CMK (cell line): ENCODE measurements at places on chromosomes 11 and 22.
A peak's percentile ranks its signal among the peaks of the same experiment; 100 is the strongest.

DNA sequence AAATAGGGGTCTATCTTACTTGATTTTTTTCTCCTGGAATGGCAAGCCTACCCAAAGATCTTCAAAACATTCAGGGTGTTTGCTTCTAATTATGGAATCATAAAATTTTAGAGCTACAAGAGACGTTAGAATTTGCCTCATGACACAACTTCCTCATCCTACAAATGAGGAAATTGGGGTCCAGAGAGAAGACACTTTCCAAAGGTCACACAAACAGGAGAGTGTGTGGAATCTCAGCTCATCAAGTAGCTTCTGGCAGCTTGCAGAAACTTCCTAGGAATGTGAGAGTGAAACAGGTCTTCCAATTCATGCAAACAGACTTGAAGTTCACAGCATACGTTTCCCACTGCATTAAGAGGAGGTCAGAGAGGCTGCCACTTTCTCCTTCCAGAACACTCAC lies 976.0 kb downstream of the OPCML start:
- no peak for DNase-seq

- DNase-seq: no peak
Measured at GRCh38 chr11:90699791-90700400, 477.0 kb upstream of the CHORDC1 start.

DNA sequence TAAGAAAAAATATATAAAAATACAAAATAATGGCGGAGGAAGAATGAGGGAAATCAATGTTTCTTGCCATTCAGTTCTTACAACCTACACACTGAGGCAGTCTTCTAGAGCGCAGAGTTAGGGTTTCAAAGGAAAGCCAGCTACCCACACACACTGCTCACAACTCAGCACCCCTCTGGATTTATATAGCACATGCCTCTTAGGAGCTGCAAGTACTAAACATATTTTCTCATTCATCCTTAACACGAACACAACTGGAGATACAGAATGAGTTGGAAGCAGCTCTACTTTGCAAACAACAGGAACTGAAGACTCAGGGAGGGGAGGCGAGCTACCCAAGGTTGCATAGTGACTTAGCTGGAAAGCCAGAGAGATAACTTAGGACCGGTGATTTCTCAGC lies 293.8 kb downstream of the CTTN start:
- DNase-seq: no peak

DNA sequence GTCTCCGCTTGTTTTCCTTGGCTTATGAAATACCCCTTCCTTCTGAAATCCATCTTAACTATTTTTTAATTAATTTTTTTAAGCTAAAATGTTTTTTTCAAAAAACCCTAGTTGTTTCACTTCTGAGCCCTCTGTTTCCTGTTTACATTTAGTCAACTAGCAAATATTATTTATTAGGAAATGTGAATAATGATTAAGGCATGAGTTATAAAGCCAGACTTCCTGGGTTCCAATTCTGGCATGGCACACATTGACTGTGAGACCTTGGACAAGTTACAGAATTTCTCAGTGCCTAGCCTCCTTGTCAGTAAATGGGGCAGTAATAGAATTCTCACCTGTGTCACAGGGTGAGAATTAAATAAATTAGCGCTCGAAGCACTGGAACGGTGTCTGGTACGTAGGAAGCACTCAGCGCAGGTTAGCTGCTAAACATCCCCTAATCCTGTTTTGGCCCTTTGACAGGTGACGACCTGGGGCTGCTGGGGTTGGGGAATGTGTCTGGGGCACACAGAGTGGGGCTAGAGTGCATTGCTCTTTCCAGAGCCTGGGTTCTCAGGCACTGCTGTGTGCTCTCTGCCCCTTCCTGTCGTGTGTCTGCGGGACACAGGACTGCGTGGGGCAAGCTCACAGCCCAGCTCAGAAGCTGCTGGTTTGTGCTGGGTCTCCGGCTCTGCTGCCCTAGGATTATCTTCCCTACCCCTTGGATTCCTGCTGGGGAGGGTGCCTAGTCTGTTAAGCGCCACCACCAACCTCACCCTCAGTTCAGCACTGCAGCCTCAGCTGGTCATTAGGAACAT lies 13.1 kb downstream of the PANX1 start:
- no peak for DNase-seq

DNA sequence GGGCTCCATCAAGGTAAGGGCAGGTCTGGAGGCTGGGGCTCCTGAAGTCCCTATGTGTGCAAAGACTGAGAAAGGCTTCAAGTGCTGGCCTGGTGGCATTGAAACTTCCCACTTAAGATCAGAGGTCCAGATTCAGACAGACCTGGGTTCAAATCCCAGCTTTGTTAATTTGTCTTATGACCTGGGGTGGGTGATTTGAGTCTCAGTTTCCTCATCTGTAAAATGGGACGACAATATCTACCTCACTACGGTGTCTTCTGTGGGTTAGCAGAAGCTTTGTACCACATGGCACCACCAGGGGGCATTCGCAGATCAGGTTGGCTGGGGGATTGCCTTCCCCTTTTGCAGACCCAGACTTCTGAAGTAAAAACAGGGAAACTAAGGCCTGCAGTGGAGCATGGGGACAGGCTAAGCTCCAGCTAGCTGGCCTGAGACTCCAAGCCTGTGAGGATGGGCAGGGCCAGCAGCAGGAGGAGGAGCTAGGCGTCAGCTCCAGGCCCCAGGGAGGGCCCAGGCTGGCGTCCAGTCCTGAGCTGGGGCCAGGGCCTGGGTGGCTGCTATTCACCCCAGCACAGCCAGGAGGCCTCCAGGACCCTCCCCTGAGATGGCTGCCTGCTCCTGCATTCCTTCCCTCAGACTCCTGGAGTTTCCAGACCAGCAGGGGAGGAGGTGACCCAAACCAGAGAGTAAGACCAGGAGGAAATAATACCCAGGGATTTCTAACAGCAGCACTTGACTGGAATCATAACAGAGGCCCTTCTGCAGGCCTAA lies 1.5 kb downstream of the CASTOR1 start:
- DNase-seq: peak; percentile 88

- no peak for DNase-seq
Measured at GRCh38 chr22:19848298-19849224, 6.1 kb downstream of the GNB1L start.

GRCh38 chr11:14809466-14809865 lies 82.6 kb downstream of the CYP2R1 start:
- no peak for DNase-seq

DNA sequence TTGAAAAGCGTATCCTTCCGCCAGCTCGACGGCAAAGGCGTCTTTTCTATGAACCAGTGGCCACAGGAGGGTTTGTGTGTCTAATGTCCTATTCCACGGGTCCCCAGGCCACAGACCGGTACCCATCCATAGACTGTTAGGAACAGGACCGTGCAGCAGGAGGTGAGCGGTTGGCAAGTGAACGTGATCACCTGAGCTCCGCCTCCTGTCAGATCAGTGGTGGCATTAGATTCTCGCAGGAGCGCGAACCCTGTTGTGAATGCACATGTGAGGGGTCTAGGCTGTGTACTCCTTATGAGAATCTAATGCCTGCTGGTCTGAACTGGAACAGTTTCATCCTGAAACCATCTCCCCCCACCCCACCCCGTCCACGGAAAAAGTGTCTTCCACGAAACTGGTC lies 62.7 kb upstream of the KCNQ1OT1 start:
- no peak for DNase-seq

DNA sequence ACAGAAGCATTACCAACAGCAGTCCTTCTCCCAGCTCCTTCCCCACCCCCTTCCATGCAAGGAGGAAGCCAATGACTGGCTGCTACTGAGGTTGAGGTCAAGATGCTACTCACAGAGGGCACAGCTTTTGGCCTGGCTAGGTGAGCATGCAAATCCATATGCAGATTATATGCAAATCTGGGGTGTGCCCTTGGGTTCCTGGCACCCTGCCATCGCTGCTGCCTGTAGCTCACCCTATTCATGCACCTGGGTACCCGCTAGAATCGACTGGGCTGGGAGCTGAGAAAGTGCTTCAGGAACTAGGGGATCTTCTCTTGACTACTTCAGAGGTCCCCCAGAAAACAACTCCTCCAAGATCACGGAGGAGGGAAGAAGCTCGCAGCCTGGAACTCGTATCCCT lies 4.0 kb downstream of the DSCAML1 start:
- no peak for DNase-seq

DNA sequence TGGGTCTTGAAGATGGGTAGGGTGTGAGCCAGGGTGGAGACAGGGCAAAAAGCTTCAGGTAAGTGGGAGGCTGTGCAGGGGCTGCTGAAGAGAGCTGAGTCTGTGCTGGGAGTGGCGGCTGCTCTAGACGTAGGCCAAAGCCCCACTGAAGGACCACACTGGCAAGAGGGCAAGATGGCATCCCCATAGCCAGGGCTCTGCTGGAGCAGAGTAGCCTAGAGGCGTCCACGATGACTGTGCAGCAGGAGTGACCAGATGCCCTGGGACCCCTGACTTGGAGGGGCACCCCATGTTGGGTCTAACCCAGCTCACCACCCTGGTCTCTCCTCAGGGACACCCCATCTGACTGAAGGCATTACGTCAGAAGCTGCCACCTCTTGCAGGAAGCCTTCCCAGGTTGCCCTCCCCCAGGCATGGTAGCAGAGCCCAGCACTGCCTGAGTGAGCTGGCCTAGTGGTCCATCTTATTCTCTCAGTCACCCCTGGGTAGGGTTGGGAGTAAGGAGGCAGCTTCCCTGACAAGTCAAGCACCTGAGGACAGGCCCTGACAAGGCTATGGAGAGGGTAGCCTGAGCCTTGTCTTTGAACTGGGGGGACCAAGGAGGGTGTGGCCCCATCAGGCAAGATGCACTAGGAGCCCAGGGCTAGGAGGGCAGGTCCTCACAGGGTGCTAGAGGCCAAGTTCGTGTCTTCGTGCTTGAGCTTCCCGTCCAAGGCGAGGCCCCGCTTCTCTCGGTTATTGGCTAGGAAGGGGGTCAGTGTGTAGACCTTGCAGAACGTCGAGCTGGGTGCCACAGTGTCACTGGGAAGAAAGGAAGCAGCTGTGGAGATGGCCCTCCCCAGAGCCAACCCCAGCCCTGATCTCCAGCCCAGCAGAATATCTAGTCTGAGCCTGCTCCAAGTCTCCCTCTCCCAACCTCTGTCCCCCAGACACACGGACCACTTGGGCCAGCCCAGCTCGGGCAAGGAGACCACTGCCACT lies 33.1 kb downstream of the TPBGL start:
- no peak for DNase-seq

DNA sequence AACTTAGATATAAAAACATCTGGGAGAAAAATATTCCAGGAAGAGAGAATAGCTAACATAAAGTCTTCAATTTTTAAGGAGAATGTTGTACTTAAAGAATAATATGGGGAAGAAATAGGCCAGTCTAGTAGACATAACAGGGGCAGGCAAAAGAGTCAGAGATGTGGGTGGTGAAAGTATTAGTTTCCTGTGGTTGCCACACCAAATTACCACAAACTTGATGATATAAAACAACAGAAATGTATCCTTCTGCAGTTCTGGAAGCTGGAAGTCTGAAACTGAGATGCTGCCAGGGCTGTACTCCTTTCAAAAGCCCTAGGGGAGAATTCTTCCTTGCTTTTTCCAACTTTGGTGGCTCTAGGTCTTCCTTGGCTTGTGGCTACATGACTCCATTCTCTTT lies 1309.7 kb downstream of the LRRC4C start:
- DNase-seq: no peak

DNA sequence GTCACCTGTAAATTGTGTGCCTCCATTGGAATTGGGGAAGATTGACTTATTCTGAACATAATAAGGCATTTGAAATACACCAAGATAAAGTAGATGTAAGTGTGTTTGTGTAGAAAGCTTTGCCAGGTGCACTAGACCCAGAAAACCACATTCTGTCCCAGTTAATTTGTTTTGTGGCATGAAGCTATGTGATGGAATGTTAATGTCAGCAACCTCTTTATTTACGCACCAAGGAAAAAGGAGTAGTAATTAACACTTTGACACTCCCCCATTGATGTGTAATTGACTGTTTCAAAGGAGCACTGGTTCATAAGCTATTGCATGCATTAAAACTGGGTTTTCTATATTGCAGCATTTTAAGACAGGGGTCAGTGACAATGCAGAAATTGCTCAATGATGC lies 14.3 kb downstream of the EIF3M start:
- DNase-seq: no peak

GRCh38 chr11:129204150-129204838 lies 12.2 kb upstream of the ARHGAP32 start:
- no peak for DNase-seq

- DNase-seq: no peak
Measured at GRCh38 chr11:8201644-8202365, 33.0 kb upstream of the RIC3 start.

DNA sequence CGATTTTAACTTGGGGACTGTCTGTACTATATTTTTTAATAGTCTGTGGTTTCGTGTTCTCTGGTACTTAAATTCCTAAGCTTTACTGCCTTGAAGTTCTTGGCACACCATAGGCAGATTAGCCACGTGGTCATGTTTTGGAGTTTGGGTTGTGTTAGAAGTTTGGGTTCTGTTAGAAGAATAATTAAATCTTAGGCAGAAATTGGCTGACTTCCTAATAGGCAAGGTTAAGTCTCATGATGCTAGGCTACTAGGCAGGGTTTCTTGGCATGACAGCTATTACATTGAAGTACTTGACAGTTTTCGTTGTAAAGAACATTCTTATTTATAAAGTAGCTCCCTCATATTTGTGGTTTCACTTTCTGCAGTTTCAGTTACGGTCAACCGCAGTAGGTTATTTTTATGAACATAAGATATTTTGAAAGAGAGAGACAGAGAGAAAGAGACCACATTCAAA lies 30.0 kb upstream of the MMP7 start:
- DNase-seq: no peak

DNA sequence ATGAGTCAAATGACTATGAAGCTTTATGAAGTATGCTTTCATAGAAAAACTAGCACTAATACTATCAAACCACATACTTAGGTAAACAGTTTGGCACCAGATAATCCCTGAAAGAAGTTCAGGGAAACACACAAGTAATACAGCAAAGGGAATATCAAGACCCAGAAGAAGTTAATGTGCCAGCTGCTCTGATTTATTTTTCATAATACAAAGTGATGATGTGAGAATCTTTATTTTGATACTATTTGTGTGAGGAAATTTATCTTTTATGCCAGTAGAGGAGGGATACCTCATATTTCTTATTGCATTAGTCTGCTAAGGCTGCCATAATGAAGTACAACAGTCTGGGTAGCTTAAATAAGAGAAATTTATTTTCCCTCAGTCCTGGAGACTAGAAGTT lies 67.7 kb upstream of the ANO3 start:
- no peak for DNase-seq

GRCh38 chr11:85052636-85053035 lies 574.5 kb downstream of the DLG2 start:
- DNase-seq: no peak

DNA sequence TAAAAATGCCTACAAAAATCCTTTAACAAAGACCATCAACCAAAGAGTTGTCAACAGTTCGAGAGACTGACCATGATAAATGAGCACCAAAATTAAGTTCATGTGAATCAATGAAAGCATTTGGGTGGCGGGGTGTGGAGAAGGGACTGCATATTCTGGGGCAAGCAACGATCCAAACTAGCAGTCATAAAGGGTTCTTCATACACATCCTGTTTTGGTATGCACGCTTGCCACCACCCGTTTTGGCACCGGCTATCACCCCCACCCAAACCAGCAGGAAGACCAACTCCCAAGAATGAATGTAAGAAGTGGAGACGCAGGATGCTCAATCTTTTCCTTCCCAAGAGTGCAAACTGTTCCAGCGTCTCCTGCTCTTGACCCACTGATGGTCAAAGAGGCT lies 80.8 kb downstream of the SGSM3 start:
- no peak for DNase-seq

GRCh38 chr22:37193629-37194191 lies 5.7 kb upstream of the C1QTNF6 start:
- DNase-seq: peak; percentile 94
